Fibroblast of skin of right biceps (primary cell): ENCODE measurements at places on chromosomes 11 and 22.

- no peak for DNase-seq
These were observed 19.6 kb upstream of the TXNRD2 start for GRCh38 chr22:19961201-19961580.

DNA sequence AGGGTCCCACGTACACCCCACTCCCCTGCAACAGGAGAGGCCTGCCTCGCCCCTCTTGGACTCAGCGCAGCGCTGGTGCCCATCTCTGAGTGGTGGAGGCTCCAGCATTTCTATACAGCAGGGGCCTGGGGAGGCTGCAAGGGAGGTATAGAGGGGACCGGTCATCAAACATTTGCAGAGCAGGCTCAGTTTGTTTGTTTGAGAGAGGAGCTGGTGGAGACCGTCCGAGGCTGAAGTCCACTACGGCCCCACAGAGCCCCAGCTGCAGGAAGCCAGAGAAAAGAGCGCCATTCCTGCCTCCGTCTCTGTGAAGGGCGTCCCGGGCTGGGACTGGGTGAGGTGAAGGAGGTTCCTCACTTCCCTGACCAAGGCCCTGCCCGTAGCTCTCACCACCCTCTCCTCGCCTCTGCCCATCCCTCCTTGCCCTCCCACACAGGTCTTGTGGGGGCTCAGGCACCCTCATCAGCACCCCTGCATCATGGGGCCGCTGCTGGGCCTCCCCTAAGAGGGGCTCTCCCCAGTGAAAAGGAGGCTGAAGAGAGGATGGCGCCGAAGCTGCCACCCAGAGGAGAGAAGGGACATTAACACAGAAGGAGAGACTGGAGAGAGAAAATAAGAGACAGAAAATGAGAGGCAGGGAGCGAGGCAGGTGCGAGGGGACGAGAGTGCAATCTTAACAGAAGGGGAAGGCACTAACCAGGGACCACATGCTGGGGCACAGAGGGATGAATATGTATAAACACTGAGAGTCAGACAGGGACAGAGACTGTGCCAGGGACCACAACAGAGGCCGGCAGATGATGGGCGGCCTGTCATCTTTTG, 24.5 kb downstream of the RPUSD4 start:
- no peak for DNase-seq

- DNase-seq: no peak
These were observed 175.5 kb upstream of the PDGFD start for GRCh38 chr11:104339380-104339831.

DNA sequence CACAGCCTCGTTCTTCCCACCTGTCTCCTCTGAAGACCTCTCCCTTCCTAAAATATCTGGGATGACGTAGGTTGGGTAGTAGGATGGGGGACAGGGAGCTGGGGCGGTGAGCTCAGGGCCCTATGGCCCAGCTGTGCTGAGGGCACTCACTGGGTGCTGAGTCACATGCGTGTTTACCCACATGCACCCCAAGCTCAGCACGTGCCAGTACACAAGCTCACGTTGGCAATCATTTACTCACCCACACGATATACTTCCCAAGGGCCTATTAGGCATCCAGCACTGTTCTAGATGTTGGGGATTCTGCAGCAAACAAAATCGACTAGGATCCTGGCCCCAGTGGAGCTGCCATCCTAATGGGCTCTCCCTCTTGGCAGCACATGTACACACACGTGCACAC, 28.7 kb downstream of the ARAP1 start:
- no peak for DNase-seq

GRCh38 chr11:121754598-121754997, 301.8 kb upstream of the SORL1-AS1 start:
- DNase-seq: no peak

DNA sequence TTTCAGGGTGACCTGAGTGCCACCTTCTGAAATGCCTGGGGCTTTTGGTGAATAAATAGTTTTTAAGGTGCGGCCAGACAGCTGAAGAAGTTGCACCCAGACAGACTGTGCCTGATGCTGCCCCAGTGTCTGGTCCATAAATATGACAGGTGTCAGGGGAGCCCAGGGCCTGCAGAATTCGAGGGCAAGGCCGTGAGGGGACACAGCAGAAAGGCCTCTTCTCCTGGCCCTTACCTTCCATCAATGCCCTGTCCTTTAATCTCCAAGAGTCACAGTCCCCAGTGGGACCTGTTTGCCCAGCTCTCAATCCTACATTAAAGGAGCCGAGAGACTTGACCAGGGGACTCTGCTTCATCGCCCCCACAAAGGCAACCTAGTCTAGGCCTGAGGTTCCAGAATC, 45.7 kb downstream of the NAT10 start:
- DNase-seq: no peak

DNA sequence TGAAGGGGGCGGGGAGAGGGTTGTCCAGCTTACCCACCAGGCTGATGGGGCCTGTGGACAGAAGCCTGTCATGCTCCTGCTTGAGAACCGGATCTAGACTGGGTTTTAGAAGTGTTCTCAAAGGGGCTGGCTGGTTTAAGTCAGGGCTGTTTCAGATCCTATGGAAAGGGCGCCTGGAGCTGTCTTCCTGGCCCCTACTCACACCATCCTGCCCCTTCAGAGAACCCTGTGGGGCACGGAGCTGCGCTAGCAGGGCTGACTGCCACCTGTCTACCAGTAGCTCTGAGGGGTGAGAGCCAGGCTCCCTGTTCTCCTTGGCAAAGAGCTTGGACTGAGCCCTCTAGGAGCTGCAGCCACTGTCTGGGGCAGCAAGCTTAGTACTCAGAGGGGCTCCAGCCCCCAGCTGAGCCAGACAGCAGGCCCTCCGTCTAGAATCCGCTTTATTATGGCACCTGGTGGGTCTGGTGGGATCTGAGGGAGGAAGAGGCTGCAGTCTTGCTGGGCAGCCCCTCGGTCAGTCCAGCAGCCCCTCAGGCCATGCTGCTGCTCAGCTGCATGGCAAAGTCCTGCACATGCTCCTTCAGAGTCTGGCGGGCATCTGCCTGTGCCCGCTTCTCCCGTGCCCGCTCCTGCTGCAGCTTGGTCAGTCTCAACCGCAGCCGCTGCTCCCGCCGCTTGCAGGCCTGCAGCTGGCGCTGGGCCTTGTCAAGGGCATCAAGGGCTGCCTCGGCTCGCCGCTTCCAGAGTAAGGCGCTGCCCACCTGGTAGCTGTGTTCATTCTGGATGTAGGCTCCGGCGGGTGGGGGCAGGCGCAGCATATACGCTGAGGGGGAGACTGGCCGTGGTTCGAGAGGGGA, 2.3 kb downstream of the THAP7 start:
- DNase-seq: no peak
